Stimulated activated CD8-positive, alpha-beta memory T cell treated with anti-CD3 and anti-CD28 coated beads, Interleukin-15, amount 100 ng/mL, for 24 hours (primary cell): ENCODE measurements at places on chromosomes 12 and 14.

DNA sequence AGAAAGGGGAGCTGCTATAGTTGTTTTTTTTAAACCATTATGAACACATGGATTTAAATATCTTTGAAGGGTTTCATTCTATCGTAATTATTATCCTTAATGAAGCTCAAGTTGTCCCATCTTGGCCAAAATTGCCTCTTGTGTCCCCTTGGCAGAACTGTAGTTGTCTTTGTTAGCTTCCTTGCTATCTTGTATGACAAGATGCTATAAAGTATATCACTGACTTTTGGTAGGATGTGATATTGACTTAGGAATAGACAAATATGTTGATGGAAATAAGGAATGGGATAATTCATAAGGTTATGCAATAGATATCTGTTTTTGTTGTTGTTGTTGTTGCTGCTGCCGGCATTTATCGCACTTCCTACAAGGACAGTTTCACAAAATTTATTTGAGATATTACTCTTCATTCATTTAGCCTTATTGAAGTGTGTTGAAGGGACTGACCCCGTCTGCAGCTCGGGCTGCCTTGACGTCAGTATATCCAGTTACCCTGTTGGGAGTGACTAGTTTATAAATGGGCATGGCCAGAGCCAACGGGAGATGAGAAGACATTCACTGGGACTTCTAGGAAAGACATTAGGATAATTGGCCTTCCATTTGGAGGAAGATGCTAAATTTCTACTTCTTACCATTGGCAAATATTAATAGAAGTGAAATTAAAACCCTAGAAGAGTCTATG, 26.1 kb upstream of the APOLD1 start:
- no peak for DNase-seq

DNA sequence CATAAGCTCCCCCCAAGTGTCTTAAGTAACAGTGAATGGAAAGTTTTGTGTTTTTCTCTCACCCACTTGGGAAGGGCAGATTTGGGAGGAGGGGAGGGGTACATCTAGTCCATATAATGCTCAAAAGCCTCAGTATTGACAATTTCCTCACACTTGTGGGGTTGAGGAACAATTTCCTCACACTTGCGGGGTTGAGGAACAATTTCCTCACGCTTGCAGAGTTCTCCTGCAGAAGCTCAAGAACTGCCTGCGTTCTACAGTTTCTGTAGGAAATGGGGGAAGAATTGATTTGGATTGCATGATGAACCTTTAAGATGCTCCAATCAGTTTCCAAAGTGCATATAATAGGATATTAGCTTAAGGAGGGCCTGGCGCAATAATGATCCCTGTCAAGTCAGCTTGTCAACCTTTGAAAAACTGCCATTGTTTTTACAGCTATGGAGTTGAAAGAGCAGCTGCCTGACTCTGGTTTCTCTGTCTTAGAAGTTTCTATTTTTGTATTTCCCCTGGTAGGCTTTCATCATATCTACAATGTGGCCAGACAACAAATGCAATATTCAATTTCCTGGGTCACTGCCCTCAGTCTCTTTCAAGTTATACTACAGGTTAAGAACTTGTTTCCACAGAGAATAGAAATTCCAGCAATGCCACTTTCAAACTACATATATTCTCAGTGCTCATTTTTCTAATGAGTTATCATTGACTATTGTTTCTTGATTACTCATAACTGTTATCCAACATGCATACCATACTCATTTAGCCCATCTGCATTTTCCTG, 66.5 kb downstream of the PLEKHG7 start:
- DNase-seq = no peak

GRCh38 chr14:98665007-98665406, 607.0 kb downstream of the BCL11B start:
- no peak for DNase-seq

- DNase-seq = no peak
Measured at GRCh38 chr12:132423251-132423819, 66.6 kb upstream of the FBRSL1 start.

DNA sequence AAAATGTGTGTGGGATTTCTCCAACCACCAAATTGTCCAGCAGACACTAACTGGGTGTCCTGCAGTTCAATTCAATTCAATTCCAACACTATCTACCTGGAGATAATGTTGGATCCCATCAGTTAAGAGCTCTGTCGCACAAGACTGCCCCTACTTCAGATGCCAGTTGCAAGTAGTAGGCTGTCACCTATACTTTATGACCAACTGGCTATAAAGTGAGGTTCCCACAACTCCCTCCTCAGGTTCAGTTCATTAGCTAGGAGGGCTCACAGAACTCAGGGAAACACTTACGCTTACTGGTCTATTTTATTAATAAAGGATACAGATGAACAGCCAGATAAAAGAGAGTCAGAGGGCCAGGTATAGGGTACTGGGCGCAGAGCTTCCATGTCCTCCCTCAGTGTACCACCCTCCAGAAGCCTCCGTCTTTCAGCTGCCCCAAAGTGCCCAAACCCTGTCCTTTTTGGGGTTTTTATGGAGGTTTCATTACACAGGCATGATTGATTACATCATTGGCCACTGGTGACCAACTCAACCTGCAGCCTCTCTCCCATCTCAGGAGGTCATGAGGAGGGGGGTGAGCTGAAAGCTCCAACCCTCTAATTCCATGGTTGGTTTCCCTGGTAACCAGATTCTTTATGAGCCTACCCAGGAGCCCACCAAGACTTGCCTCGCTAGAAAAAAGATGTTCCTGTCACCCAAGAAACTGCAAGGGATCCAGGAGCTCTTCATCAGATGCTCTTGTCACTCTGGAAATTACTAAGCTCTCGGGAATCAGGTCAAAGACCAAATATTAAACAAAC, 7.5 kb upstream of the SERPINA5 start:
- no peak for DNase-seq

- DNase-seq = no peak
Measured at GRCh38 chr12:70120970-70121369, 122.3 kb upstream of the CNOT2 start.

DNA sequence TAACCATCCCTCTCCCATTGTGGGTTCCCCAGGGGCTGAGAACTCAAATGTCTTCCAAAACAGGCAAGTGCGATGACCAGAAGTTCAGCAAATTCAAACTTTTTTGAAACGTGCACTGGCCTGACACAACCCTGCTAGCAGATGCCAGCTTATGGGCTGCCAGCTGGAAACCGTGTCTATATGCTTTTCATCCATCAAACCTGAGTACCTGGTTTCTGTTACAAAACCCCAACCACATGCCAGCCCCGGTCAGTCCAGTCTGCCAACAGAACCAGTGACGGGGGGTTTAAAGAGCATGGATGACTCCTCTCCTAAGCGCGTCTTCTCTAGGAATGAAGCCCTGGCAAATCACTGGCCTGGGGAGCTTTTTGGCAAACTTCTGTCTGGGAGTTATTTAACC, 189.7 kb downstream of the TTC7B start:
- DNase-seq = no peak

GRCh38 chr14:56686416-56686815, 106.8 kb downstream of the TMEM260 start:
- DNase-seq = no peak

GRCh38 chr14:27890259-27890658, 876.3 kb upstream of the FOXG1 start:
- DNase-seq = no peak

DNA sequence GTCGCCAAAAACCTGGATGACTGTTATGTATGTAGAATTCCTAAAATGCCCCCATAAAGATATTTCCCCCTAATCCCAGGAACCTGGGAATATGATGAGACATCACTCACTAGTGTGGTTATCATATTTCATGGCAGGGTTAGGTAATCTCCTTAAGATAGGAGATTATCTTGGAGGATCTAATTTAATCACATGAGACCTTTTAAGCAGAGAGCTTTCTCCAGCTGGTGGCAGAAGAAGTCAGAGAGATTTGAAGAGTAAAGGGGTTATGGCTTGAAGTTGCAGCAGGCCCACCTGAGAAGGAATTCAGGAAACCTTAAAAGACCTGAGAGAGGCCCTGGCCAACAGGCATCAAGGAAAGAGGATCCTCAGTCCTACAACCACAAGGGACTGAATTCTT, 53.6 kb downstream of the DYRK2 start:
- no peak for DNase-seq

GRCh38 chr12:67843257-67843656, 146.0 kb upstream of the IFNG-AS1 start:
- no peak for DNase-seq

DNA sequence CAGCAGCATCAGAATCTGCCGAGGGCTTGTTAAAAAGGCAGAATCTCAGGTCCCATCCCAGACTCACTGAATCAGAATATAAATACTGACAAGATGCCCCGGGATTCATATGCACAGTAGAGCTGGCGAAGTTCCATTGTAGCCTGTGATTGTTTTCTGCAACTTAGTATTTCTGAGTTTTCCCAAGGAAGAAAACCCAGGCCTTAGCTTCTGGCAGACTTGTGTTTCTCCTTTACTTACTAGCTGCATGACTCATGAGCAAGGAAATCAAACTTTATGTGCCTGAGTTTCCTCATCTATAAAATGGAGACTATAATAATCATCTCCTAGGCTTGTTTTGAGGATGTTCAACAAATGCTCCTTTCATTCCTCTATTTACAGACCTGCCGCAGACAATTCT, 278.5 kb upstream of the PLEKHG7 start:
- DNase-seq = no peak

- DNase-seq = no peak
Measured at GRCh38 chr14:33837943-33838683, 112.8 kb downstream of the EGLN3 start.

DNA sequence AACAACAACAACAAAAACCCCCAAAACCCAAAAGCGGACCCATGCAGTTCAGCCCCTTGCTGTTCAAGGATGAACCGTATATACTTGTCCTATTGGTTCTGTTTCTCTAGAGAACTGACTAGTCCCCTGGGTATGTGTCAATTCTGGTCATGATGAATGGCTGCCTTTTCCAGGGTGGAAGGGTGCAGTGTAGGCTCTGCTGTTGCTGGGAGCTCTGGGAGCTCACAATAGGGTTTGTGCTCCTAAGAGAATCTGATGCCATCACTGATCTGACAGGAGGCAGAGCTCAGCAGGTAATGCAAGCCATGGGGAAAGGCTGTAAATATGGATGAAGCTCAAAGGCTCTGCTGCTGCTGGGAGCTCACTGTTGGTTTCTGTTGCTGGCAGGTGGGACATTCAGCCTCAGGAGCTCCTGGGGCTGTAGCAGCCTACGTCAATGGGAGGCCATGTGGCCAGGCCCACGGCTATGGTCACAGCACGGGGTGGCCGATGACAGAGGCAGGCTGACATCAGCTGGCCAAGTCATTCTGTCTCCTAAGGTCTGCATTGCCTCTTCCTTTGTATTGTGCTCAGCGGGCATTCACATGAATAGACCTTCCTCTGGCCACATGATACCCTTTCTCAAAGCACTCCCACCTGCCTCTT, 37.9 kb downstream of the DLK1 start:
- no peak for DNase-seq

DNA sequence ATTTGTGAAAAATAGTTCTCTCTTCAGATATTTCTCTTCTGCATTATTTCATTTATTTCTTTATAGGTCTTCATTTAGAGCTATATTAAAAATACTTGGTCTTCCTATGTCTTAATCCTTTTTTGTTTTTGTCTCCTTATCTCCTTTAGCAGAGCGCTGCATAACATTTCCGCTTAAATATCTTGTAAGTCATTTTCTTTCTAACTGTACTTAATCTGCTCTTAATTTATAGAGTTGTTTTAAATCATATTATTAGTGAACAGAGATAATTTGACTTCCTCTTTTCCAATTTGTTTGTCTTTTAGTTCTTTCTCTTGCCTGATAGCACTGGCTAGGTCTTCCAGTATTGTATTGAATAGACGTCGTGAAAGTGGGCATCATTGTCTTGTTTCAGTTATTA, 18.0 kb downstream of the LUM start:
- DNase-seq = no peak

DNA sequence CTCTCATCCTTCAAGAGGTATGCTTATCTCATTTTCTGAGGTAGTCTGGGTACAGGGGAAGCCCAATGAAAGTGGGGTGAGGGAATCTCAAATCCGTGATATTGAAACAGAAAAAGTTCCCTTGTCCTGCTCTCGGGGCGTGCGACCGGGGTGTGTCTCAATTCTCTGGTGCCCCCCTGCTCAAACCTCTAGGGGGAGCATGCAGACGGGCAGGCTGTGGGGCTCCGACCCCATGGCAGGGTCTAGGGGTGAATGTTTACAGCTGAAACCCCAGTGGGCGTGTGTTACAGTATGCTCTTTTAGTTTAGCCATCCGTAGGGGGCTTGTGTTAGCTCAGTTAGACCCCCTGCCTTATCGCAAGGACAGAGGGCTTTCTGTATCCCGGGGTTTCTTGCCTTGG, 68.7 kb downstream of the PTPRQ start:
- no peak for DNase-seq

- DNase-seq = no peak
Measured at GRCh38 chr14:68741839-68742470, 50.9 kb downstream of the ZFP36L1 start.

- DNase-seq = no peak
Measured at GRCh38 chr12:60830381-60830780, 1234.6 kb downstream of the SLC16A7 start.

GRCh38 chr12:44296624-44297197, 460.8 kb downstream of the TMEM117 start:
- no peak for DNase-seq

DNA sequence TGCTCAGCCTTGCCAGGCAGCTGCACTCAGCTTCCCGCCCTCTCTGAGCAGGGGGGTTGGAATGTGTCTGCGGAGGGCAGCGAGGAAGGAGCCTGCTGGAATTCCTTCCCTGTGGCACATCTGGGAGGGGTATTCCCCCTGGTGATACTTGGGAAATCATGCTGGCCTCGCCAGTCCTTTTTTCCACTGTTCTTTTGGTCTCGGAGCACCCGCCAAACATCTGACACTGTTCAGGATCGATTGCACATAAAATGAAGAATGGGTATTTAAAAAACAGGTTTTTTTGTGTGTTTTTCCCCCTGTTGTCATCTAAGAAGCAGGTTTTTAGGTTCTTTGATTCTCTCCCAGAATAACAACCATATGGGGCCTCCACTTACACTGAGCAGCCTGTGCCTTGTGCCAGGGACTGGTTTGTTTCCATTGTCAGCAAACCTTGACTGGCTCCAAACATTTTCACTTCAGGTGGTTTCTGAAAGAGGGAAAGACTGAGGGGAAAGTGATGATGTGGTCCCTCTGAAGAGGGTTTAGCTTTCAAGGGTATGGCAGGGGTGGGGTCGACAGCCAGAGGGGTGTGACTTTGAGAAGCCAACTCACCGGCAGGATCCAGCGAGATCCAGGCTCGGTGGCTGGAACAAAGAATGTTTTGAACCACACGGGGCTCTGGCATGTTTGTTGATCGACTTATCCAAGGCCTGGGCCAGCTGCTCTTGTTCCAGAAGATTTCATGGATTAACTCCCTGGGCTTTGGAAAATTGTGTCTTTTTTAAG, 215.1 kb downstream of the CACNA1C start:
- DNase-seq = no peak

GRCh38 chr12:27462151-27462694, 15.7 kb downstream of the SMCO2 start:
- DNase-seq = no peak
